Nasal cavity respiratory epithelium epithelial cell of viscerocranial mucosa (primary cell): ENCODE measurements at places on chromosomes 7 and 10. TPM values are rescaled to one million over a fixed set of nuclear protein-coding genes. Genes with fewer than 3 reads are reported as not detected.

Gene BLNK
- total RNA-seq, result 3.4 and 10.6 TPM in 2 replicates

Gene BAIAP2L1
- total RNA-seq, result 20.8 and 43.7 TPM in 2 replicates

Gene HYCC1
- total RNA-seq, result 16.7 and 47.6 TPM in 2 replicates

Gene LRMDA
- total RNA-seq, result 1.0 and 5.6 TPM in 2 replicates

Gene VGF
- total RNA-seq, result under 0.01 and 0.34 TPM in 2 replicates

Gene HOXA6
- total RNA-seq, result not detected in 2 replicates

Gene FAM180A
- total RNA-seq, result 0.14 and 0.34 TPM in 2 replicates

Gene GNA12
- 12.6 and 64.1 TPM in 2 replicates for total RNA-seq

Gene ARHGAP22
- 4.4 and 9.5 TPM in 2 replicates for total RNA-seq

Gene CRTAC1
- total RNA-seq, result 0.14 TPM in 1 of 2 replicates, not detected in the other

Gene WIPF3
- under 0.01 and 0.21 TPM in 2 replicates for total RNA-seq

Gene C10orf88
- total RNA-seq, result 14.4 and 14.9 TPM in 2 replicates

Gene CYP2C19
- 0.50 TPM in 1 of 2 replicates, not detected in the other for total RNA-seq
